ENCODE measurements at places on chromosomes 16 and 17.

- DNase-seq: peak; percentile 34
Measured at GRCh38 chr16:20611350-20611902, 35.3 kb upstream of the ACSM2B start.

DNA sequence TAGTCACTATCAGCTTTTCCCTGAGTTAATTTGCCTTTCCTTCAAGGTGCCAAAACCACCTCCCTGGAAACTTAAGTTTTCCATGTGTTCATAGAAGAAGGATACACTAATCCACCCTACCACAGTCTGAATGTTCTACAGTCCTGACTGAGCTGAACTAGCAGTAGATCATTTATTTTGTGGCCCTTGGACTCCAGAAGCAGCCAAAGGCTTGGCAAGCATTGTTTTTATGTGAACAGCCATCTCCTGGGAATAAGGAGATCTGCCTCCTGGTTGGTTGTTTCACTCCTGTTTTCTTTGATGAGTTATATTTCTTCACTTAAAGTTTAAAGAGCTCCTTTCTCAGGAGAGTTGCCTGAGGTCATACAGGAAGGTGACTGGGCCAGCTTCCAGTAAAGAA lies 634.6 kb upstream of the SOX9 start:
- DNase-seq: no peak

- DNase-seq: no peak
Measured at GRCh38 chr16:12214509-12214908, 238.0 kb downstream of the SNX29 start.

GRCh38 chr17:47934856-47935255 lies 6.5 kb upstream of the PNPO start:
- no peak for DNase-seq

DNA sequence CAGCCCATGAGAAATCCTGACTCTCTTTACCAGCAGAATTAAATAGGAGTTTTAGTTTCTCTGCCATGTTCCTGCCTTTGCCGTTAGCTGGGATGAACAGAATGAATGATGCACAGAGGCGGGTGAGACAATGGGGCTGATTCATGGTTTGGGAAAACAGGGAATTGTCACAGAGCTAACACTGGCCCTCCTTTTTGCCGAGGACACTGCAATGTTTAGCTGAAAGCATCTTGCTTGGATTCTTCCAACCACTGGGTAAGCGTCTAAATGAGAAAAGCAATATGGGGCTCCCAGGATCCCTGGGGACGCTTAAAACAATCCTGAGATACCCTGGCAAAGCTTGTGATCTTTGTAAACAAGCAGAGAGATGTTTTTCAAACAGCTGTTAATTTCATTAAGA lies 12.8 kb upstream of the PAFAH1B1 start:
- DNase-seq: no peak

GRCh38 chr16:48395375-48395774 lies 10.2 kb upstream of the SIAH1 start:
- no peak for DNase-seq

- DNase-seq: no peak
Measured at GRCh38 chr16:73228649-73229048, 180.7 kb upstream of the ZFHX3 start.

DNA sequence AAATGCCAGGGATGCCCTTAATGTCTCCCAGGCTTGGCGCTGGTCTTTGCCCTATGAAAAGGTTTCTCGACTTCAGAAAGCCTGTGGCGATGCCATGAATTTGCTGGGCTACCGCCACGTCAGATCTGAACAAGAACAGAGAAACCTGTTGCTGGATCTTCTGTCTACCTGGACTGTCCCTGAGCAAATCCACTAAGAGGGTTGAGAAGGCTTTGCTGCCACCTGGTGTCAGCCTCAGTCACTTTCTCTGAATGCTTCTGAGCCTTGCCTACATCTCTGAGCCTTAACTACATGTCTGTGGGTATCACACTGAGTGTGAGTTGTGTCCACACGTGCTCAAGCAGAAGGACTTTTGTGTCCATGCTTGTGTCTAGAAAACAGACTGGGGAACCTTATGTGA lies 11.4 kb downstream of the CHST4 start:
- DNase-seq: peak; percentile 25

DNA sequence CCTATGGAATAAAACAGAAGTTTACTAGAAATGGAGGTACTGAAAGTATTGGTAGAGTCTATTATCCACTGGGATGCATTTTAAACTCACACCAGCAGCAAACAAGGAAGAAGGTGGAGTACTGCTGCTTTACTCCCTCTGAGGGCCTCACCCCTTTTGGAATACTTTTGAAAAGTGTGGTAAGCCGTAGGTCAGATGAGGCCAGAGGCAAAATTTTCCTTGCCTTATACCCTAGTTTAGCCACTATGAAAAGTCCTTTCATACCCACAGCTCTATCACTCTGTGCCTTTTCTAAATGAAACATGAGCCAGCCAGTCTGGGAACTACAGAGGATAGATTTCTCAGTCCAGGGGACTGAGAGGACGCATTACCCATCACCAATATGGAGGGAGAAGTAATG lies 14.0 kb downstream of the GDE1 start:
- DNase-seq: no peak

GRCh38 chr17:40809721-40810421 lies 10.1 kb upstream of the KRT28 start:
- DNase-seq: no peak

DNA sequence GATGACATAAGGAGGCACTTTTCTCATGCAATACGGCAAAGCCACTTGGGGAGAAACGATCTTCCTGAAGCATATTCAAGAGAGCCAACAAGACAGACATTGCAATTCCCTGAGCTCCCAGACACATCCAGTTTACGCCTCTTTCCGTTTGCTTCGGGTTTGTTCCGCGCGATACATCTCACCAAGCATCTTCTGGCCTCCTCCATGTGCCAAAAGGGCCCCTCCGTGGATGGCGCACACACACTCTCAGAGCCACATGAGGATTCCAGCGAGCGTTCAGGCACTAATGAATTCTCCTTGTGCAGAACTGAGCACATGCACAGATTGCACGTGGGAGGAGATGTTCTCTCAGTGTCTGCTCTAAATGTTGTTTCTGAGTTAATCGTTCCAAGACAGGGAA lies 146.7 kb upstream of the SHISA6 start:
- DNase-seq: no peak

GRCh38 chr16:67430977-67431774 lies at the start of gene HSD11B2:
Gene HSD11B2, plus strand, starts transcription at chr16:67431121. Its CDS starts 128 bp downstream, at chr16:67431249.
- DNase-seq: no peak

DNA sequence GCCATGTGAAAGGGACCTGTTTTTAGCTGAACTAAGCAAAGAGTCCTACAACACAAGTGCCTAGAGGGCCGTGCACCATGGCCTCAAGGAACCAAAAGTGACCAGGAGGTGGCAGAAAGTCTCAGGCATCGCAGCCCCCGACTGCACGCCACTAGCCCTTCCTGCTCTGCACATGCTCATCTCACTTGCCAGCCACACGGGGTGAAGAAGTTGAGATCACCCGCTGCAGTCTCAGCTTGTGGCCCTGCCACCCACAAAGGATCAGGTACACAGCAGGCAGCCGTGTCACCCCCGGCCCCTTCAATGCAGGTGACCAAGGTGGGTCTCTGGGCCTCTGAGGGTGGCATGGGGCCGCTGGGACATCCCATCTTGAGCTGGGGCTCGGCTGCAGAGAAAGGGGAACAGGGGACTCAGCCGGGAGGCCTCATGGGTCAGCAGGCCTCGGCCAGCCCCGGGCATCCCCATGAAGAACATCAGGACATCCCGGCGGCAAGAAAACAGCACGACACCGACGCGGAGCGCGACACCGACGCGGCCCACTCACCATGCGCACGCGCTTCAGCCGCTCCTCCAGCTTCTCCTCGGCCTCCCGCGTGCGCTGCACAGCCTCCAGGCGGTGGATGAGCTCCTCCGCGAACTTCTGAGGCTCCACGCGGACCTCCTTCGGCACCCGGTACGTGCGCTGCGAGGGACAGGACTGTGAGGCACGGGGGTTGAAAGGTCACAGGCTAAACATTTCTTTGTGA lies 21.0 kb downstream of the PDIA2 start:
- no peak for DNase-seq

GRCh38 chr17:59725691-59726090 lies 18.2 kb downstream of the VMP1 start:
- no peak for DNase-seq

GRCh38 chr17:76414334-76415295 lies 30.2 kb downstream of the SPHK1 start:
- no peak for DNase-seq

GRCh38 chr16:85651629-85652430 lies 36.9 kb downstream of the GINS2 start:
- no peak for DNase-seq

GRCh38 chr16:53056392-53056881 lies 1.6 kb downstream of the CHD9 start:
- no peak for DNase-seq

DNA sequence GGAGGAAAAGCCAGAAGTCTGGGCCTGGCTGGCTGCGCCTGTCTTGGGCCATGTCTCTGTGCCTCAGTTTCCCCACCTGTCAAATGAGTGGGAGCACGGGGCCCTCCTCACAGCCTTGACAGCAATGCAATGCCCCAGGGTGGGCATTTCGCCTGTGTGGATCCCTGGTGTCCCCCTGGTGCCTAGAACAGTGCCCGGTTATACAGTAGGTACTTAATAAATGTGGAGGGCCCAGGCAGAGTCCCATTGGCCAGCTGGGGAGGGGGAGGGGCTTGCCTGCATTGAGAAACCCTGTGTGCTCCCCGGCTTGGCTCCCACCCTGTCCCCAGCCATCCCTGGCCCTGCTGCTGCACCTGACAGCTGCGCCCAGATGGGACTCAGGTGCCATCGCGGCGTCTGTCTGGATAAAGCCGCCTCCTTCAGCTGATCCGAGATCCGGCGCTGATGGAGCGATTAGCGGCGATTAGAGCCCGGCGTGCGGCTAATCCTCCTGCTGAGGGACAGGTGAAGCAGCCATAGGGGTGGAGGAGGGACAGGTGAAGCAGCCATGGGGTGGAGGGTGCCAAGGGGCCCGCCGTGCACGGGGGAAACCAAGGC lies 12.4 kb downstream of the ZFPM1 start:
- no peak for DNase-seq

DNA sequence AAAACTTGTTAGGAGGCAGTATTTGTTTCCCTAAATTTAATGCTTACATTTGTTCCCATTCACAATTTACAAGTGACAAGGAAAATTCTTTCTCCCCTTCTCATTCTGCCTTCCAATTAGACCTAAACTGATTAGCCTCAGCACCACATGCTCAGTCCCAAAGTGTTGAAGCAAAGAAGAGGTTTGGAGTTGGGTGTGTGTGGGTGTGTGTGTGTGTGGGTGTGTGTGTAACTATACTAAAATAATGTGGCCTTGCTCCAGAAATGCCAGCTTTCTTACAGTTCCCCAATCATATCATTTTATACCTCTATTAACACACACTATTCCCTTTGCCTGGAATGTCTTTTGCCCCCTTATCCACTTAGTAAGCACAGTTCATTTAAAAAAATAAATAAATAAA lies 6.9 kb upstream of the UTP6 start:
- no peak for DNase-seq

GRCh38 chr16:47461598-47462266 lies 601 bp downstream of the PHKB start:
- DNase-seq: peak; percentile 93

GRCh38 chr17:29583324-29584248 lies 5.9 kb downstream of the GIT1 start:
- no peak for DNase-seq

DNA sequence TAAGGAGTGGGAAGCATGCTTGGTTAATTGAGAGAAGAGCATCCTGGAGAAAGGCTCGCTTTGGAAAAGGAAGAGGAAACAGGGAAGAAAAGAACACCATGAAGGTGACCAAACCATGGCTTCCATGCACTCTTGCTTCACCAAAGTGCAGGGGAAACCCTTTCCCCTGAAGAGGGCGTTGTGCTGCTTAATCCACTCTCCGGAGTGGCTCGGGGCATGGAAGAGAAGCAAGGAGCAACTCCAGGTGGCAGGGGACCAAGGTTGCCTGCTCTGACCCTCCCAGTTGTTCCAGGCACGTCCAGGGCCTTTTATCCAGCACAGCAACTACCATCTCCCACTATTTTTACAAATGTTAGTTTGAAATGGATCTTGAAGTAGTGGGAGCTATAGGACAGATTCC lies 108.1 kb downstream of the STX8 start:
- no peak for DNase-seq

DNA sequence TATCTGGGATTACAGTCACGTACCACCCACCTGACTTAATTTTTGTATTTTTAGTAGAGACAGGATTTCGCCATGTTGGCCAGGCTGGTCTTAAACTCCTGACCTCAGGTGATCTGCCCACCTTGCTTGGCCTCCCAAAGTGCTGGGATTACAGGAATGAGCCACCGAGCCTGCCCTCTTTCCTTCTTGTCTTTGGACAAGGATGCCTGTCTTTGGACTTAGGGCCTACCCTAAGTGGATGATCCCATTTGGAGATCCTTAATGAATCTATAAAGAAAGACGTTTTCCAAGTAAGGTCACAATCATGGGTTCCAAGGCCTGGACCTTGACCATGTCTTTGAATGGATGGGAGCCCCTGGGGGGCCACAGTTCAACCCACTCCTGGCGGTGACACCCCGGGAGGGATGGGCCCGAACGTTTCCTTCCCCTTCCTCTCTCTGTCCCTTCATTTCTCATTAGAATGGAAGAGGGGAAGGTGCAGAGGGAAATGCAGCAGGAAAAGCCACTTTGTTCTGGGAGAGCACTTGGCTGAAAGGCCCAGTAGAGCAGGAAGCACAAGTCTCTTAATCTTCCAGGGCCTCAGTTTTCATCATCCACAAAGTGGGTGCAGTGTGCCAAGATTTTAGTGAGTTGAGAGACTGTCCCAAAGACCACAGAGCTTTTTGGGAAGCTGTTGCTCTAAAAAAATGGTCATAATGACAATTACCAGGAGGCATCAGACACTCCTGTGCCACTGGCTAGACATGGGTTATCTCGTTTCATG lies 353.3 kb downstream of the SEC14L1 start:
- no peak for DNase-seq

GRCh38 chr17:57569021-57569420 lies 176.1 kb downstream of the CCDC182 start:
- DNase-seq: no peak

DNA sequence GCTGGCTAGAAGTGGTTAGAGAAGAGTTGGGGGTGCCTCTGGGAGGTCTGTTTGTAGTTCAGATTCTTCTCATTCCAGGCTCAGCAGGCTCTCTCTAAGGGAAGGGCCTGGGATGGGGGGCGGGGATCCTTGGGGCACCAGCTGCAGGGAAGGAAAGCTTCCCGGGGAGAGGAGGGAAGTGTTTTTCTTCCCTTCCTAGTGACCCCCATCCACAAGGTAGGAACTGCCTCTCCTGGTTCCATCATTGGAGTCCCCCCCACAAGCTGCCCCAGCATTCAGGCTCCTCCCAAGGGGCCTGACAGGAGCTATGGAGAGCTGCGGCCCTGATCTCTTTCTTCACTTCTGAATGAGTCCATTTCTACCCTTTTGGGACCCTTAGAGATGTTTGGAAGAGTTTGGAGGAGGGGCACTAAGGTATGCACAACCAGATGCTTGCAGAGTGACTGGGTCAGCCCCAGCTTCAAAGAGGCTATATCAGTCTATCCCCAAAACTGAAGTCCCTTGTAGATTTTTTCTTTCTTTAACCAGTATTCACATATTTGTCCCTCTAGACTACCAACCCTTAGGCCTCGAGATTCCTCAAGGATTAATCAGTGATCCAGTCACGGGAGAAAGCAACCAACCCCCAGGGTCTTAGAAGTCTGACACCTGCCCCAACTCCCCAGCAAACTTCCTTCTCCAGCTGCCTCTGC lies 13.9 kb upstream of the FZD2 start:
- no peak for DNase-seq

GRCh38 chr17:852349-852748 lies 70.2 kb downstream of the MRM3 start:
- no peak for DNase-seq
